Kidney capillary endothelial cell (primary cell): ENCODE measurements at places on chromosomes 2 and 18.

DNA sequence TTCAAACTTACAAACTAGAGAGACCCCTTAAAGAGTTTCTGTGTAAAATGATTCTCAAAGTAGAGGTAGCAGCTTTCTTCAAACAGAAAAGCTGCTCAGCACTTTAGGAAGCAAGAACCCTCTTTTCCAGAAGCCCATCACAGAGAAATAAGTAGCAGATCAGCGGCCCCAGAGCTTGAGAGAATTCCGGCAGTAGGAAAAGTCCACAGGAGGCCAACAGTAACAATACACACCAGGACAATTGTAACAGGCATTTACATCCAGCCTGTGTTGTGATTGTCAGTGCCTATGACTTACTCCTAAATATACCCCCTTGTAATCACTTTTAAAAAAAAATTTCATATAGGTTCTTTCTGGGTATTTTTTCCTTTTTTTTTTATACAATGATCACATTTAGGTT lies 161.4 kb upstream of the ACVR2A start:
- DNase-seq: no peak

DNA sequence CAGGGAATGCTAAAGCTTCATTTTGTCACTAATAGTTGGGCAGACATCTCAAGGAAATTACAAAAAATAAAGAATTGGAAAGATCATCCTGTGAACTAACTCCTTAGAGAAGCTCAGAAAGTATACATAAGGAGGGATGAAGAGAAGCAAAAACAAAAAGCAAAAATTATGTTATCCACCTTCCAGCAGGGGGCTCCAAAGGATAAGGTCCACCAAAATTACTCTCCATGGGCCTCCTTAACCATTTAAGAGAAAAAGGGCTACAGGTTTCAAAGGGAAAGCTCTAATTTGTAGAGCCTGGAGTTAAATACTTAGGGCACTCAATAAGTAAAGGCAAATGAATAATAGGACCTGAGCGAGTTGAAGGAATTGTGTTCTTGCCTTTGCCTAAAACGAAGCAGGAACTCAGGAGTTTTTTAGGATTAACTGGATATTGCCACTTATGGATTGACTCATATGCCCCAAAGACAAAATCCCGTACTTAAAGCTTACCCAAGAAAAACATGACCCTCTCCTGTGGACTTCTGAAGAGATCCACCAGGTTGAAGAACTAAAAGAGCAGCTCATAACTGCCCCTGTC lies 1167.9 kb downstream of the DSC3 start:
- peak; percentile 25 for DNase-seq

GRCh38 chr18:3207565-3207964 lies 12.2 kb downstream of the MYOM1 start:
- no peak for DNase-seq

DNA sequence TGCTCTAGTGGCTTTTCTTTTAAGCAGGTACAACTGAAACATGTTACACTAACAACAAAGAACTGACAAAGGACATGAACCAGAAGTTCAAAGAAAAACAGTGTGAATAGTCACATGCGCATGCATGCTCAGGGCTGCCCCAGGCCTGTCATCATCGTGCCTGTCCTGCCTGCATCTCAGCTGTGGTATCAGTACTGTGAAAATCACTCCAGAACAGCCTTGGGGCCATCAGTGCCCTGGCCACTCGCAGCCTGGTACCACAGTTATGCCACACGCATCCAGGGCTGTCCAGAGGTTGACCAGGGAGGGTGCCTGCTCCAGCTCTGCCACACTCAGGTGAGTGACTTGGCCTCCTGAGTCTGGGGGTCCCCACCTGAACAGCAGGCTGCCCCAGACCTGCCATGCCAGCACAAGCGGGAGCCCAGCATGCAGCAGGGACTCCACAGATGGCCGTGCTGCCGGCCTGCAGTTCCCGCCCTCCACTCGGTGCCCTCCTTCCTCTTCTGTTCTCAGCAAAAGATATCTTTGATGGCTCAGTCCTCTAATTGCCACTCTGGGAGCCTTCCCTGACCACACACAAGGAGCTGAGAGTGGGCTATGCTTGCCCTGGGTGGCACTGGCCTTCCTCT lies 12.3 kb downstream of the LIMS2 start:
- DNase-seq: no peak

- no peak for DNase-seq
Measured at GRCh38 chr2:32478889-32479620, 122.2 kb downstream of the BIRC6 start.

DNA sequence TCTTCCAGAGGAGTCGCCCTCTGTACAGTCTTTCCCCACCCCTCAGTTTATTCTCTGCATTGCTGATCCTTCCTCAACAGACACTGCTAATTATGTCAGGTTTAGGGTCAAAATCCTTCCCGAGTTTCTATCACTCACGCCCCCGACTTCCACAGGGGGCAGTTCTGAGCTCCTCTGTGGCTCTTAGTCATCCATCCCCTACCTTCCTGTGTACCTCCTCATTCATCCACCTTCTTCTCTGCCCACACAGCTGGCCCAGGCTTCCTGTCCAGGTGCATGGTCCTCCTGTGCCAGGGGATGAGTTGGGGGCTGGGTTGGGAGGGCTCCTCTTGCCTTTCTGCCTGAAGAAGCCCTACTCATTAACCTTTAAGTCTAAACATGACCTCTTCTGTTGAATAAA lies 202.9 kb downstream of the ARL4C start:
- no peak for DNase-seq

- DNase-seq: no peak
Measured at GRCh38 chr2:104707056-104707455, 146.9 kb upstream of the POU3F3 start.

GRCh38 chr18:32688821-32689220 lies 84.0 kb downstream of the KLHL14 start:
- DNase-seq: no peak

DNA sequence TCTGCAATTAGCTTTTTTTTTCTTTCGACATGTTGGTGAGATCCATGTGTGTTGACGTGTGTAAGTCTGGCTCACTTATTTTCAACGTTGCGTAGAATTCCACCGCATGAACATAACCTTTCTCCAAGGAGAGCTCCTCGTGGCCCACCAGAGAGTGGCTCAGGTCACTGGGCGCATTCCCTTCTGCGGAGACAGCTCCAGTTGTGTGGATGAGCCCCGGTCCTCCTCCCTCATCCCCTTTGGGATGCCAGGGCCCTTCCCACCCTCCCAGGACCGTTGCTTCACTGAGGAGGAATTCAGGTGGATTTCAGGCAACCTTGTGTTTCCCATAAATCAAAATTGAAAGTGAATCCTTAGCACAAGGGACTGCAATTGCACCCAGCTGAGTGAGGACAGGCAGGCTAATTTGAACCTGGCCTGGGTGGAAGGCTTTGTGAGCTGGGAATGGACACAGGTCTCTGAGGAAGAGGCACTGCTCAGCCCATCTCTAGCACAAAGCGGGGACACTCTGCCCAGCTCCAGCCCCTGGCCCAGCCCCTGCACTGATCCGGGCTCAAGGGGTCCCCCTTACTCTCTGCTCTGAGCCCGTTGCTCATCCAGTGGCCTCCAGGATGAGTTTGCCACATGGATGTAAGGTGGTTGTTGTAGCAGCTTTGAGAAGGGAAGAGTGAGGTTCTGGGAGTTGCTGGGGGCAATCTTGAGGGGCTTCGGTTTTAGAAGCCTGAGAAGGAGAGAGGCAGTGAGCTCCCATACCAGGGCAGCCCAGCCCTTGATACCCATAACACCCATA lies 57.8 kb upstream of the HAAO start:
- DNase-seq: no peak

DNA sequence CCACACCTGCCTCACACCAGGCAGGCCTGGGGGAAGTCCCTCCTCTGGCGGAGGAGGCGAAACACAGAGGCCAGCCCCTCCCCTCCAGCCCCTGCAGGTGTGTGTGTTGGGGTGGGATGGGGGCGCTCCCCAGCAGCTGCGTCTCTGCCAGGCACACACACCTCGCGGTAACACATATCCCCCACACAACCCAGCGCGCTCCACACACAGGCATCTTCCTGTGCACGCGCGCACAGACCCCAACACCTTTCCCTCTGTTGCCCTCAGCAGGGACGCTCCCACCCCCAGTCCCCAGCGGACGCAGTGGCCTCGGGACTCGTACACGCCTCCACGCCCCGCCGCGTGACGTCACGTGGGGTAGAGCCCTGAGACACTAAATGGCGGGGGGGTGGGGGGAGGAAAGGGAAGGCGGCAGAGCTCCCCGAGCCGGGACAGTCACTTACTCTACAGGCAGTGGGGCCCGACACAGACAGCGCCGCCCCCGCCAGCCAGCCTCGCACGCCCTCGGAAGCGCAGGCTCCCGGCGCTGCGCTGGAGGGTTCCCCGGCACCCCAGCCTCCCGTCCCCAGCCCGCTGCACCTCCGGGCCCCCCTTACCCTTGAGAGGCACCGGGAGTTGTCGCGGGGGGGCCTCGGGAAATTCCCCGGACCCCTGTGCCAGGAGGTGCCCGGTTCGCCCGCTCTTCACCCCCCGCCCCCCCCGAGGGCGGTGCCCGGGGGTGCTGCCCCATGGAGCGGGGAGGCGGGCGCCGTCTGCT lies at the start of gene WNT10A:
WNT10A (plus strand) TSS at position 751 of the 757 bp plus-strand sequence. CDS start 144 bp downstream, outside the sequence.
- no peak for DNase-seq

GRCh38 chr2:121279476-121280220 lies 5.4 kb downstream of the TFCP2L1 start:
- DNase-seq: no peak

DNA sequence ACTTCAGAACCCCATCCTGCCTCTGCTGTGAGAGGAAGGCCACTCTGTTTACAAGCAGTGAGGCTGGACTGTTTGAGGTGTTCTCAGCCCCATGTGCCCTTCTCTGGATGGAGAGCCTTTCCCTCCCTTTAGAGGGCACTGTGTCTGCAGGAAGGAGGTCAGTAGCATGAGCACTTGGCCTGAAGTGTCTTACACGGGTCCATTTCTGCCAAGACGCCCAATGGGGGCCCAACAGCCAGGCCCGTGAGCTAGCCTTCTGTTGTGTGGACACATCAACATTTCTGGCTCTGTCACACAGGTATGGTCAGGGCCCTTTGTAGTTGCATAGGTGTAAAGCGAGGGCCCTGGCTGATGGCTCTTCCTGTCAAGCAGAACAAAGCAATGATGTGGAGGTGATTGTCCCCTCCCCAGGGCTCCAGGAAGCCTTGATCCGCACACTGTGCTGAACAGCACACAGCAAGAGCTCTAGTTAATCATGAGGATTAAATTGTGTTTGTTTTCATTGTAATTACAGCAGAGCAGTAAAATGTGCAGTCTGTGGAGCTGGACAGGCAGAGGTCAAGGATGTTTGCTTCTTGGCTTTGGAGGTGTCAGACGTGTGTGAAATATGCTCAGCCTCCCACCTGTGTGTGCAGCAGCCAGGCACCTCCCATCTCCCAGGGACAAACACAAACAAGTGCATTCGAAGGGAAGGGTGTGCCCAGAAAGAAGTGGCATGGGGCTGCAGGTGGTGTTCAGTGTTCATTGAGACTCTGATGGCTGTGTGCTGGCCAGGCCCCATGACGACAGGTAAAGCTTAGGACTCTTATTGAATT lies 132.1 kb downstream of the SH3RF3 start:
- DNase-seq: no peak

- DNase-seq: no peak
Measured at GRCh38 chr2:48461721-48462120, 68.2 kb upstream of the STON1 start.

GRCh38 chr2:121471532-121472469 lies 58.9 kb upstream of the RNU4ATAC start:
- DNase-seq: no peak

DNA sequence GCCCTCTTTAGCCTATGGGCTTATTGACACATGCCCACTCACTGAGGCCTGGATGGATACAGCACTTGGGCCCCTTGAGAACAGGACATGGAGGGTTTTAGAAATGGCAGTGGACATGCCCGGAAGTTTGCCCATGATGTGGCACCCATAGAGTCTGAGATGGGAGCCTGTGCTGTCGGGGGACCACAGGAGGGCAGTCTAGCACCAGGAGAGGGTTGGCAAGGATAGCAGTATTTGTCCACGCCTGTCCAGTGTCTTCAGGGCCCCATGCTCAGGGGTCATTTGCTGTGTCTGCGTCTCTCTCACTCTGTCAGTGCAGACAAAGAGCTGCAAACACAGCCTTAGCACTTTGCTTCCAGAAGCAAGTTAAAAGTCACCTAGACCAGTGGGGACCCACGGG lies 48.7 kb downstream of the IL1RL2 start:
- no peak for DNase-seq

DNA sequence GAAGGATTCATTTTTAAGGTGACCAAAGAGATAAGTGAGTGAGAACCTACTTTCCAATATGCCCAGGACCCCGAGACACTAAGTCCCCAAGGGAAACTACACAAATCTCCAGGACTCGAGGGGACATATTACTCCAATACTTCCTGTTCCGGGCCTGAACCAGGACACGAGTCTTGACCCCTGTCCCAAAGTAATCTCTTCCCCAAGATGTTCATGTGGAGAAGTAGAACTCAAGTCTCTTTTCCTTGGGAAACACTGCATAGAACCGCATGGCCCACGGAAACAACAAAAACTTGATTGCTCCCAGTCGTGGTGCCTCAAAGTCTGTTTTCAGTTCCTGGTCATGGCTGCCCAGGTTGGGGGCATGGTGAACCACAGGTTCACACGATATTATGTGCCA lies 87.2 kb upstream of the ZEB2 start:
- DNase-seq: no peak

DNA sequence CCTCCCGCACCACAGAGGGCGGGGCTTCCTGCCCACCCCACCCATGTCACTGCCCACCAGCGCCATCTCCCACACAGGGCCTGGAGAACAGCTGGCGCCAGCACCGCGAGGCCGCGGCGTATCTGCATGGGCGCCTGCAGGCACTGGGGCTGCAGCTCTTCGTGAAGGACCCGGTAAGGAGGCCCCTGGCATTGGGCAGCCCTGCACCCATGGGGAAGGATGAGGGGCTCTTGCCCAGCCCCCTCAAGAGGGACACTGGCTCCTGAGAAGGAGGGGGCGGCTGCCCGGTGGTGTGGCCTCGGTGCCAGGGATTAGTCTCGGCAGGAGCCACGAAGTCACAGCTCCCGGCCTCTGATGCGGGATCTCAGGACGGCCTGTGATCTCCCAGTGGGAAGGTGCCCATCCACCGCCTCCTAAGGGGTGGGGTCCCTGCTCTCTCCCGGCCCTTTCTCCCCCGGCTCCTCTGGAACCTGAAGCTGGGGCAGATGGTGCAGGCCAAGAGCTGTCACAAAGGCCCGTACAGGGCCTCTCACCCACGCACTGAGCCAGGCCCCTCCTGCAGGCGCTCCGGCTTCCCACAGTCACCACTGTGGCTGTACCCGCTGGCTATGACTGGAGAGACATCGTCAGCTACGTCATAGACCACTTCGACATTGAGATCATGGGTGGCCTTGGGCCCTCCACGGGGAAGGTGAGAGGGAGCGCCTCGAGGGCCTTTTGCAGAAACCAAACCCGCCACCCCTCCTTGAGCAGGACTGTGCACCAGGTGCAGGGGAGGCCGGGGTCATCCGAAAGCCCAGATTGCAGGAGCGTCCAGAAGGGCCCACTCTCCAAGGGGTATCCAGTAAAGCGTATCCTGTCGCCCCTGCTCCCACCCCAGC lies 9.1 kb downstream of the AGXT start:
- no peak for DNase-seq
